ENCODE measurements at places on chromosomes 4 and X. TPM values are rescaled to one million over a fixed set of nuclear protein-coding genes. Genes with fewer than 3 reads are reported as not detected.

FAM9C gene
- total RNA-seq: not detected

DCAF4L1 gene
- not detected for total RNA-seq

CCKAR gene
- total RNA-seq: not detected

RIPPLY1 gene
- total RNA-seq: not detected

GRCh38 chr4:55005910-55006309, 119.5 kb downstream of the KDR start:
- no peak overlapping the region for H3K4me3 ChIP-seq
- no peak overlapping the region for H3K27ac ChIP-seq
- DNase-seq: no peak
- H3K27me3 ChIP-seq: no peaks in the 10 kb centered on the region
- no peaks in the 10 kb centered on the region for H3K36me3 ChIP-seq

DNA sequence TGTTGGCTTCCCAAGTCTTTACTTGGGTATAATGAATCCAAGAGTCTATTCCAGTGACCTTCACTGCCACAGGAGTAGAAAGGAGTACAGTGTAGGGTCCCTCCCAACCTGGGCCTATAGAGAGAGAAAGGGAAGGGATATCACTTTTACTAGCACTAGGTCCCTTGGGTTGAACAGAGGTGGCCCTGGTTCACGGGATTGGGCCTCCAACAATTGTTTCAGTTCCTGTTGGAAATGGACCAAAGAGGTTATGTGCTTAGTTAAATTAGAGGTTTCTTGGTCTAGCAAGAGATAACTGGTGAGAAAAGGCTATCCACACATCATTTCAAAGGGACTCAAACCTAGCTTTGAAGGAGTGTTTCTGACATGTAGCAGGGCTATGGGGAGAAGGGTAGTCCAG, 57.1 kb upstream of the MED14 start:
- no peak overlapping the region for H3K27ac ChIP-seq
- no peaks in the 10 kb centered on the region for H3K36me3 ChIP-seq

DNA sequence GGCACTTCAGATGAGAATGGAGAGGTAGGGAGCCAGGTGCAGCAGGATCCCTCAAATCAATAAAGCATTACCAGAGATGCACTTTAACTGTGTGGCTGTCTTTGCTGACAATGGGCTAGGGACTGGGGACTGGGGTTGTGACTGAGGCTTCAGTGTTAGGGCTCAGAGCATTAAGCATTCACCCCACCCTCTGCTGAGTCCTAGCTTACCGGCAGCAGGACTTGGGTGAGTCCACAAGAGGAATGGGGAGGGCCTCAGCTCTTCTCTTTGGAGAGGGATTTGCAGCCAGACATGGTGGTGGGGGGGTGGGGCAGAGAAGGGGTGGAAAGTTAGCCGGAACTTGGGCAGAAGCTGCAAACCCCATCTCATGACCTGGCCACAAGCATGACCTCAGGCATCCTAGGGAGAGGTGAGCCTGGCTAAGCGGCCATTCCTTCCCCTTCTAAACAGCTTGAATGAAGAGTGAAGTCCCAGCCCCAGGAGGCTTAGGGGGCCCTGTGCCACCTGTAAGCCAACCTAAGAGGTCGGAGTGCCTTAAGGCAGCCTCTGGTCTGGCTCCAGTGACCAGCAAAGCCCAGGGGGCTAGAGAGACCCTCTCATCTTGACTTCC, 78.4 kb downstream of the STARD8 start:
- no peak overlapping the region for H3K4me3 ChIP-seq
- no peaks in the 10 kb centered on the region for H3K27me3 ChIP-seq
- H3K4me1 ChIP-seq: no peaks in the 10 kb centered on the region
- no peak for DNase-seq
- H3K27ac ChIP-seq: no peak overlapping the region
- H3K36me3 ChIP-seq: no peaks in the 10 kb centered on the region

- DNase-seq: no peak
- H3K27ac ChIP-seq: no peak overlapping the region
- no peak overlapping the region for H3K4me3 ChIP-seq
- no peaks in the 10 kb centered on the region for H3K4me1 ChIP-seq
- H3K27me3 ChIP-seq: no peaks in the 10 kb centered on the region
Measured at GRCh38 chr4:141851246-141851891, 215.0 kb downstream of the IL15 start.

GRCh38 chr4:183287309-183287659, 32.8 kb downstream of the CLDN22 start:
- no peak for DNase-seq
- H3K4me3 ChIP-seq: no peak overlapping the region
- no peaks in the 10 kb centered on the region for H3K36me3 ChIP-seq

GRCh38 chrX:24242649-24243175, 71.2 kb downstream of the SUPT20HL2 start:
- DNase-seq: peak; percentile 63
- H3K4me3 ChIP-seq: no peak overlapping the region
- H3K27me3 ChIP-seq: no peaks in the 10 kb centered on the region
- H3K36me3 ChIP-seq: no peaks in the 10 kb centered on the region
- H3K4me1 ChIP-seq: no peaks in the 10 kb centered on the region
- H3K27ac ChIP-seq: no peak overlapping the region

DNA sequence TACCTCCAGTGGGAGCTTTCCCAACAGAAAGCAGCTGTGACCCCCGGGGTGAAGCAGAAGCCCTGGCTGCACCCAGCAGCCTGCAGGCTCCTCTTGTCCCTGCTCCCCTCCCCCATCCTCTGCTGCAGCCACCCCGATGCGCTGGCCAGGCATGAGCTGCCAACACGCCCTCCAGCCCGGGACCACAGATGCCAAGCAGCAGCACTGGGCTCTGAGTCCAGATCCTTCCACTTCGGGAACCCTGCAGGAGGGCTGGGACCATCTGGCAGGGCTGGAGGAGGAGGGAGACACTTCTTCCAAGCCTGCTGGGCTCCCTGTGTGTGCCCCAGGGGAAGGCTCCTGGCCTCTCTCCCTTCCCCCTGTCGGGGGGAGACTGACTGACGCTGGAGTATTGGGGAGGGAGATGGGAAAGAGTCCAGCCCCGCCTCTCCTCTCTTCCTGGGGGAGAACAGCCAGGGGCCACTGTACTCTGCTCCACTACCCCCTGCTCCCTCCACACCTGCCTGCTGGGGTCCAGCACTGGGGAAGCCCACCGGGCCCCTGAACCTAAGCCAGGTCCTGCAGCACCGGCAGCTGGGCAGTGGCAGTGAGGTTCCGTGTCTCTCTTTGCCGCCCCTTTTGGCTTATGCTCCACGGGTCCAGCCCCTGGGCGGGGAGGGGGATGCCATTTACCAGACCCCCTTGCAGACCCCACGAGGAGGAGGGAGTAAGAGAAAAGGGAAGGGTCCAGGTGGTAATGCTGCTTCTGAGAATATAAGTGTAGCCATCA, 55.7 kb downstream of the PPP2R2C start:
- H3K36me3 ChIP-seq: no peaks in the 10 kb centered on the region
- H3K4me1 ChIP-seq: peaks cover 6% of the 10 kb centered on the region
- no peaks in the 10 kb centered on the region for H3K27me3 ChIP-seq
- H3K27ac ChIP-seq: no peak overlapping the region
